Stimulated activated CD4-positive, alpha-beta T cell treated with anti-CD3 and anti-CD28 coated beads, Interleukin-4, amount 100 ng/mL, for 48 hours (primary cell): ENCODE measurements at places on chromosomes 13 and 19.

DNA sequence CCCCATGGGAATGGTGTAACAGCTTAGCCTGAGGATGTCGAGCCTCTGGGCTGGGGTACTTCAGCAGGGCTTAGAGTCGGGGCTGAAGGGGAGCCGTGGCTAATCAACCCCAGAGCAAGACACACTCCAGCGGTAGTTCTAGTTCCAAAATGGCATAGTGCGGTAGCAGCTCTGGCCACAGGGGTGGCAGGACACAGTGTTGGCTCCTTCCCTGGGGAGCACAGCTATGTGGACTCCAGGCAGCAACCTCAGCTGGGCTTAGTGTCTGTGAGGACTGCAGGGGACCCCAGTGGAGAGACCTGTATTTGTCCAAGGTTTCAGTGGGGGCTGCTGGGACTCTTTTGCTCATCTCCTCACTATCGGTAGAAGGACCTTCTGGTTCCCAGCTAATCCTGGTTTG is 70.8 kb upstream of the PCDH20 start:
- no peak for DNase-seq

DNA sequence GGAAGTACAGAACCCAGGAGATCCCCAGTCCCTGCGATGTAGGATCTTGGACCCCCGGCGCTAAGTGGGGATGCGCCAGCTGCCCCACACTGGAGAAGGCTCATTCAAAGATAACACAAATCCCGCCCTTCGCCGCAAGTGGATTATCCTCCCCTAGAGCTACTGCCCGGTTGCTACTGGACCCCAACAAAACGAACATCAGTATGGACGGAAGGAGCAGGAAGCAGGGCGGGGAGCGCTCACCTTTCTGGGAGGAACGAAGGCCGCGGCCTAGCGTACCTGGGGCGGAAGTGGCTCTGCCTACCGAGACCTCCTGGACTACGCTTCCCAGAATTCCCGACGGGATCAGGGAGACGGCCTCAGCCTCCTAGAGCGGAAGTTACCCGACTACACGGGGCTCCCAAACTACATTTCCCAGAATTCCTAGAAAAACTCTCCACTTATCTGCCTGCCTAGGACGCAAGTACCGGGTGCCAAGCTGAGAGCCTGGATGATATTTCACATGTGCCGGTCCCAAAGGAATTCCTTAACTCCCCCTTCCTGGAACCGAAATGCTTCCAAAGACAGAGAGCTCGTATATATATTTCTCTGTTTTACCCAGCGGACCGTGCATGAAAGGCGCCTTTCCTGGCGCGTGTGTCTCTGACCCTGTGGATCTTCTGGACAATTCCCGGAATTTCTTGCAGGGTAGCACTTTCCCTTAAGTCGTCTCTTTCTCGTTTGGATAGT is at the start of gene ZNF112:
Gene ZNF112, minus strand, starts transcription at position 298 of the 729 bp plus-strand sequence. CDS start 16,141 bp downstream, outside the sequence.
- DNase-seq, result no peak

DNA sequence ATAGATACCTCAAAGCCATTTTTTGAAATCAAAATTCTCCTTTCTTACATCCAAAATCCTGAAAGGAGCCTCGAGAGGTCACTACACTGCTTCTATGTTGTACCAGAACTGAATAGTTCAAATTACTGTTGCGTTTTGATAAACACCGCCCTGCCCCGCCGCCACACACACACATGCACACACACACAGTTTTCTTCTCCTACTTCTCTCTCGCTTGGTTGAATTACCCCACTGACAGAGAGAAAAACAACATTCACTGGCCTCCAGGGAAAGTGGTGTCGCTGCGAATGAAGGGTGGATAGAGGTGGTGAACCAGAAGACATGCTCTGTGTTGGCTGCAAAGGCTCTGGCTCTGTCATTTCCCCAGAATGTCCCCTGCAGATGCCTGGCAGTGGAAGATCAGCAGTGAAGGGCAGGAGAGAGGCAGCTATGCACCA is 183.4 kb upstream of the RFC3 start:
- no peak for DNase-seq

DNA sequence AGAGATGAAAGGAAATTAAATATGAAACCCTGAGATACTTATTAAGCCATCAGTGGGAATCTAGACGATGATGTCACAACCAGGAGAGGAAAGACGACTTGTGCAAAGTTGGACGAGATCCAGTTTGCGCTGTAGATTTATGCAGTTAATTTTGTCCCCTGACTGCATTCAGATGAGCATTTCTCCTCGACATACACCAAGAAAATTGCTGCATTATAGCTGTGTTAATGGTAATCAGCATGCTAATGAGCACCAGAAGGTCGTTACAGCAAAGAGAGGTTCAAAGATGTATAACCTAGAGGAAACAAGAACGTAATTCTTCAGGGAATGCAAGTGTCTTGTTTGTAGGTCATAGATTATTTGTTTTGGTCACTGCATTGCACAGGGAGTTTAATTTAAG is 371.7 kb downstream of the RBM26 start:
- DNase-seq, result no peak

GRCh38 chr13:77919921-77920294 is 1.3 kb upstream of the EDNRB start:
- no peak for DNase-seq

- DNase-seq, result no peak
These were observed 571 bp upstream of the DHRS12 start for GRCh38 chr13:51804295-51805172.

GRCh38 chr13:91072486-91072885 is 275.0 kb upstream of the MIR17HG start:
- DNase-seq, result no peak

- DNase-seq, result no peak
These were observed 46.1 kb downstream of the LATS2 start for GRCh38 chr13:21015284-21015683.

DNA sequence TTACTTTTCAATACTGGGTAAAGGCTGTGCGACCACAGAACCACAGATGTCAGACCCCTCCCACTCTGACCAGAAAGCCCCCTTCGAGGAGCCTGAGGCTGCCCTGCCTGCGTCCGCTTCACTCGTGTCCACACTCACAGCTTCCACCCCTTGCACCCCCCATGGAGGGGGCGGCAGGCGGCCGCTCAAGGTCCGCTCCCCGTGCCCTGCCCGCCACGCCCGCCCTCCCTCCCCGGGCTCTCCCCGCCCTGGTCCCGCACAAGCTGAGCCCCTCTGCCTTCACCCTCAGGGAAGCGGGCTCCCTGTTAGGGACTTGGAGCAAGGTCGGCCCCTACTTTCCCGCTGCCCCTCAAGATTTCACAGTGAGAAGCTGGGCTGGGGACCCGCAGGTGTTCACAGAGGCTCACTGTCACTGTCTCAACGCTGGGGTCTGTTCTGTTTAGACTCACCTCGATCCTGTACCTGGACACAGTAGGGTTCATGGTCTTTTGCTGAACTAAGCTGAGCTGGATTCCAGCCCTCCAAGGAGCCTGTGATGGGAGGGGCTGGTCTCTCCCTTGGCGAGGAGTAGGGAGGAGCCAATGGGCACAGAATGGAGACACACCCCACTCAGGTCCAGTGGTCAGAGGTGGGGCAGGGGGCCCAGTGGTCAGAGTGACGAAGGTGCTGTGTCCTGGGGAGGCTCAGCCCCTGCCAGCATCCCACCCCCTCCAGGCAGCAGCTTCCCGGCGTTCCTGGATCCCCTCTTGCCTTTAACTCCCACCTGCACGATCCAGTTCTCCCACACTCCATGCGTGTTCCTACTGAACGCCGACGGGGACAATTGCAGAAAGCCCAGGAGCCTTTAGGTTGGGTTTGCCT is 69.5 kb downstream of the SPACA7 start:
- DNase-seq, result no peak

DNA sequence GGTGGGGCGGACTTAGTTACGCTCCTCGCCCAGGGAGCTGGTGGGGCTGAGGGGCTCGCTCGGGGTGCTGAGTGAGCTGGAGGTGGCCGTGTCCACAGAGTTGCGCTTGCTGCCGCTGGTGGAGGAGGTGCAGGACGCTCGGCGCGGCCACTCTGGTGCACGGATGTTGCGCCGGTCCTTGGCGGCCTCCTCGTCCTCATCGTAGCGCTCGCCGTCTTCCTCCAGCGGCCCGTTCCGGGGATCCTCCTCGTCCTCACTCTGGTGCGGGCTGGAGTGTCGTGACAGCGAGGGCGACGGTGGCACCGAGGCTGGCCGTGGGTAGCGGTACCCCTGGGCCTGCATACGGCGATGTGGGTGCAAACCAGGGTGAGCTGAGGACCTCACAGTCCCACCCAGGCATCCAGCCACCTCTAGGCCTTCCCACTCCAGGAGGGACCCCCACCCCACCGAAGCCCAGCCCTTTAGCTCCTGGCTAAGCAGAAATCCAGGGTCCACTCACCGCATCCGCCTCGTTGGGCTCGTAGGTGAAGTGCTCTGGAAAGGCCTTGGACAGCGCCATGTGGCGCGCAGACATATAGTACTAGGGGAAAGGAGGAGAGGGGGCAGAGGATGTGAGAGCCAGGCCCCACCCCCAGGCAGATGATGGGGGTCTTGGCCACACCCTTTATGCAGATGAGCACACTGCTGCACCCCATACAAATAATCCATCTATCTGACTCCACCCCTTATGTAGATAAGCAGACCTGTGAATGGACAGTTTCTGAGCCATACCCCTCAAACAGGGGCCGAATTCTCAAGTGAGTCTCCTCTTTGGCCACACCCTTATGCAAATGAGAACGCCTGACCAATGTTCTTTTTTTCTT is 4.4 kb downstream of the FTL start:
- DNase-seq, result no peak
